ENCODE measurements at places on chromosomes 2 and 18. TPM values are rescaled to one million over a fixed set of nuclear protein-coding genes. Genes with fewer than 3 reads are reported as not detected.

DNA sequence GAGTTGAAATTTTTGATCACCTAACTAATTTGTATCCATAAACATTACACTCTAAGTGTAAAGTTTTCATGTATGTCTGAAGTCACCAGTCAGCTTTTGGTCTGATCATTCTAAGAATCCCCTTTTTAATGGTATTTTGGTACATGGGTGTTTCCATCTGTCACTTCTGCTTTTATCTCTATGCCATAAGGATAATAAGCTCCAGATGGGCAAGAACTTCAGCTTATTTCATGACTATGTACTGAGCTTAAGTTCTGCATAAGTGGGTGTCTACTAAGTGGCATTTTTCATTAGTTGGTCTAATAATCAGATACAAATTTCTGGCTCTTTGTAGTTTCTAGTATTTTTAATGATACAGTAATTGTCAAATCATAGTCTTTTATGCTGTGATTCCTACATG, 20.4 kb downstream of the UBXN4 start:
- no peak for DNase-seq

DNA sequence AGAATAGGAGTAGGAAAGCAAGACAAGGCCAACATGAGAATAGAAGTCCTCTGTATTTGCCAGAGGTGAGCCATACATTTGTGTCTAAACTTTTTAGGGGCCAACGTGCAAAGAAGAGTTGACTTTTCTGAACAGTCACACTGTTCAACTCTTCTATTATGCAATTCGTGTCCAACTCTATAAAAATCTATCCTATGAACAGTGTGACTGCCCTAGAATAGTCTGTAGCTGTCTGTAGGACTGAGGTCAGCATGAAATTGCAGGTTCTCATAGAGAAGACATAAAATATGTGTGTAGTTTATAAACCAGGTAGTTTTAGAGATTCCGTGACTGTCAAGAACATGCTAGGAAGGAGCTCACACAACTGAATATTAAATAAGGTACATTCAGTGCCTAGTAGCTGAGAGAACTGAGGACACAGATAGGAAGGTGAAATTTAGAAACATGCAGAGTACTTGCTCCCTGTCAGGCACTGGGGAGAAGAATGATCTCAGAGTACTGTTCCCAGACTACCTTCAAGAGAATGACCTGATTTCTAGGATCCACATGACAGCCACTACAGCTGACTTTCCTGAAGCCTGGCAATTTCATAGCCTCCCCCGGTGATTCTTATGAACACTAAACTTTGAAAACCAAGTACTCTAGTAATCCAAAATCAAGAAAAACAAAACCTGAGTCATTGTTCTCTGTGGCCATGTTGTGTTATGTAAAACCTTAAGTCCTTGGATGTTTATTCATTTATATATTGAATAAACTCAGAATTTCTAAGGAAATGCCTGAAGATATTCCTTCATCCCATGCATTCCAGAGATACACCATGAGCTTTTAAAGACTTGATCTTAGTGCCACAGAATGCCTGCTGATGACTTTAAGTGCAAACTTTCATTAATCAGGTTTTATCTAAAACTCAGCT, 201.5 kb upstream of the BOD1L2 start:
- no peak for DNase-seq

The SP5 gene
- 0.73 TPM for total RNA-seq

DNA sequence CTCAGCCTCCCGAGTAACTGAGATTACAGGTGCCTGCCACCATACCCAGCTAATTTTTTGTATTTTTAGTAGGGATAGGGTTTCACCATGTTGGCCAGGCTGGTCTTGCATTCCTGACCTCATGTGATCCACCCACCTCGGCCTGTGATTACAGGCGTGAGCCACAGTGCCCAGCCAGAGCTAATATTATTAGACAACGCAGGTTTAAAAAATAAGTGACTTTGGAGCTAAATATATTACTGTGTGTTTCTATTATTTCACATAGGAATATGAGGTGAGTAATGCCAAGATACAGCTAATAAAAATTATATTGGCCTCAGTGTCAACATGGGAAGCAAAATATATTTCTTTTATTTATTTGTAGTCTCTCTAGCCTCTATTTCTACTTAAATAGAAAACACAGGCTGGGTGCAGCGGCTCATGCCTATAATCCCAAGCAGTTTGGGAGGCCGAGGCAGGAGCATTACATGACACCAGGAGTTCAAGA, 120.2 kb downstream of the C2orf74 start:
- DNase-seq, result no peak

- no peak for DNase-seq
Observed at GRCh38 chr2:67585400-67585799, 188.3 kb downstream of the ETAA1 start.

The CRYGD gene
- not detected for total RNA-seq

The ZSWIM2 gene
- total RNA-seq, result not detected

DNA sequence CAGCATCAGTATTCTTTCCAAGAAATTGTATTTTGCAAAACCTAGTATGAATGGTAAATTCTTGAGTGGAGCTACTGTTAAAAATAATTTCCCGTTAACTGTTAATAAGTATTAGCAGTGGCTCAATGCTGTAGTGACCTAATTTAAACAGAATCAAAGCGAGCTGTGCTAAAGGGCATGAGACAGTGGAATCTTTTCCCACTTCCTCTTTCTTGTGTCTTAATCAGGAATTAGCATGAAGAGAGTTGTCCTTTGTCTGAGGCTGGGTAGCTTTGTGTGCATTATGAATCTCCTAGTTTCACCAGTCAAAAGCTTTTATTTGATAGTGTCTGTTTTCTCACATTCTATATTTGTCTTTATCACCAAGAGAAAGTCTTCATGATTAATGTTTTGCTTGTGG, 298.8 kb upstream of the GCFC2 start:
- DNase-seq, result no peak

DNA sequence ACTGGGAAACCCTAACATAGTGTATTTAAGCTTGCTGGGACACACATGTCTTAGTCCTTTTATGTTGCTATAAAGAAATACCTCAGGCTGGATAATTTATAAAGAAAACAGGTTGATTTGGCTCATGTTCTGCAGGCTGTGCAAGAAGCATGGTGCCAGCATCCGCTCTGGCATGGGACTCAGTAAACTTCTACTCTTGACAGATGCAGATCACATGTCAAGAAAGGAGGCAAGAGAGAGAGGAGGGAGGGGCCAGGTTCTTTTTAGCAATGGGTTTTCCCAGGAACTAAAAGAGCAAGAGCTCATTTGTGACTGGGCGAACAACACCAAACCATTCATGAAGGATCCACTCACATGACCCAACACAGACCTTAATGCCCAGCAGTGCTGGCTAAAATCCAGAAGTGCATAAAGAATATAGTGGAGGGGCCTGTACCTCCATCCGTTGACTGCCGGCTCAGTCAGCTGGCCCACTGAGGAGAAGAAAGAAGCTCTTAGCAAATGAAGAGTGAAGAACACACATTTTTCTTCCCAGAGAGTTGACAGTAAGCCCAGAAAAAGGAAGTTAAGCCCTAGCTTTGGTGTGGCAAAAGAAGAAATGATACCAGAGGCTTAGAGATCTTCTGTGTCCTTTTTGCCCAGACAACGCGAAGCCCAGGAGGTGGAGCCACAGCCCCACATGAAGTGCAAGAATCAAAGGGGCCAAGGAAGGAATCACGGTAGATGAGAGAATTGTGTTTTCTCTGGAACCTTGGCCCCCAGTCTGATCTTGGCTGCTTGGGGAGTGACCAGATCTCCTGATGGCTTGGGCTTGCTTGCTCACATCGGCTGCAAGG, 183.5 kb upstream of the FAM98A start:
- no peak for DNase-seq

- DNase-seq, result no peak
Observed at GRCh38 chr18:6249788-6250187, 164.9 kb downstream of the L3MBTL4 start.

- DNase-seq, result no peak
Observed at GRCh38 chr2:207051385-207051965, 112.2 kb downstream of the CPO start.

The PARD6G gene
- total RNA-seq, result 0.81 TPM

GRCh38 chr18:45386041-45386655, 229.1 kb upstream of the SLC14A2 start:
- peak; percentile 53 for DNase-seq

DNA sequence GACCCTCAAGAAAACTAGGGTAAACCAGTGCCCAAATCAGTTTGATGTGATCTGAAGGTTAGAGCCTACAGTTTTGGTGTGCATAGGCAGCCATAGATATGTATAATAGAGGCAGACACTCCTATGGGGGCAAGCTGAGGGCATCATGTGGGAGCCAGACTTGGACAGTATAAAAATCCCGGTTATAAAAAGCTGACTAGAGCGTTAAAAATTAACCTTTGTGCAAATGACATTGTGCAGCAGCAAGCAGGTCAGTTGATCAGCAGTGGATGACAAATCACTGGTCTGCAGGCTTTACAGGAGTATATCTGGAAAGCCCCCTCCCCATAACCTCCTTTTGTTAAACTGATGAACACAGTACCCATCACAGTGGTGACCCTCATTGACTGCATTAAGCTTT, 107.8 kb downstream of the CTNNA2 start:
- no peak for DNase-seq

DNA sequence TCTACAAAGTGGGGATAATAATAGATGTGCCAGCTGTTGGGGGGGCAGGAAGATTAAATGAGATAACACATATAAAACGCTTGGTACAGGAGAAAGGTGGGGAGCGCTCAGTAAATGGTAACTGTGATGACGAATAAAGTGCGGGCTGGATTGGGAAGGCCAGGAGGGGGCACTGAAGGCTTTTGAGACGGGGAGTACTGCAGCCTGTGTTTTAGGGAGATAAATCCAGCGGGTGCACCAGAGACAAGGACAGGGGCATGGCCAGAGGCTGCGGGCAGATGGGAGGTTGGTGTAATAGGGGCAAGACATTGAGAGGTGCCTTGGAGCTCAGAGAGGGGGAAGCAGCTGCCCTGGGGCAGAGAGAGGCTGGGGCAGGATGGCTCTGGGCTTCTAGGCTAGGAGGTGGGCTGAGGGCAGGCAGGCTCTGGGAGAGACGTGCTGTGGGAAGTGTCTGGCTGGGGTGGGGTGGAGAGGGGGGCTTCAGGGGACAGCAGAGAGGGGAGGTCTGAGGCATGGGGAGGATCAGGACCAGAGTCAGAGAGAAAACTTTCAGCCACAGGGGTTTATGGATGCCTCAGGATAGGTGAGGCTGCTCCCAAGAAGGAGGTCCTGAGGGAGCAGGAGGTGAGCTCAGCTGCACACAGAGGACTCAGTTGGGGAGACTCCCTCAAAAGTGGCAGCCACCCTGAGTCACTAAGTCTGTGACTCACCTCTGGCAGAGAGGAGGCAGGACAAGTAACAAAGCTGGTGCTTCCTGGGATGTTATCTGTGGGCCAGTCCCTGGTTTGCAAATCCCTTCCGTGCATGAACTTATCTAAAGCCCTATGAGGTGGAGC, 18.8 kb downstream of the TEX44 start:
- DNase-seq, result peak; percentile 74

The UGT1A9 gene
- 3.5 TPM for total RNA-seq

DNA sequence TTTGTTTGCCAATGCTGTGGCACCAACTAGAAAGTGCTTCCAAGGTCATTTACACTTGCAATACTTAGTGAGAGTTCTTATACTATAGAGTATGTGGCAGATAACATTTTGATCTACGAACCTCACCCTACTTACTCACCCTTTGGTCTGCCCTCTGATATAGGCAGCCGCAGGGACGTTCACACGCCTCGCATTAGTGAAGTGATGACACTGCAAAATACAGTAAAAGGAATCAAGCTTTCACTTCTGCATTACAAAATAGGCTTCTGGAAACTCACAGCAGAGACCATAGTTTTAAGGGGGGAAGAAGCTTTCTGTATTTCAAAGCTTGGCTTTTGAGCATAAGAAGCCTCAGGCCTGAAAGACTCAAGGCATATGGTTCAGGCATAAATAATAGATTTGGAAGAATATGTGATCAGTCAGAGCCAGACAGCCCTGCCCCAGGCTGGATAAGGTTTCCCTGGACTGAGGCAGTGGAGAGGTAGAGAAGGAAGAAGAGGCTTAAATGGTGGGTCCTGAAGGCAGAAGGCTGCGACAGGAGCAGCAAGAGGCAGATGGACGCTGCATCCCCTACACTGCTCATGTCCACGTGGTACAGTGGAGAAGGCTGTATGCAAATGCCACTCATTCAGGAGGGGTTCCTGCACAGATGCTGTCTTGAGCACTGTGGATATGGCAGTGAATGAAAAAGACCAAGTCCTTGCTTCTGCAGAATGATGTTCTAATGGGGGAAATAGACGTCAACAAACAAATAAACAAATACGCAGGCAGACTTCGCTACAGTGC, 63.1 kb downstream of the FECH start:
- DNase-seq, result no peak

DNA sequence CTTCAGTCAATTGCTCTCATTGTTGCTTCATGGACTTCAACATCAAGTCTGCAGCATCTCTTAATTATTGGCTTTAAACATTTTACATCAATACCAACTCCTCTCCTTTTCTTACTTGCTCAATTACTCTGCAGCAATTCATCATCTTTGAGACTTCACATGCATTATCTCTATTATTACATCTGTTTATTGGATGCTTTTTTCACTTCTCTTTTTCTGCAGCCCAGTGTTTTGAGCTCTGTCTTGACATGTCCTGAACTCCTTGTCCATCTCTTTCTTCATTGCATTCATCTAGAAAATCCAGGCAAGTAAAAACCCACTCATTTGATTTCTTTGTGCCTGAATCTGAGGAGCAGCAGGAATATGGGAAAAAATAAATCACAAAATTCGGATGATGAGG, 647.9 kb downstream of the PLCL1 start:
- DNase-seq, result no peak

GRCh38 chr2:71045151-71045550, 23.3 kb upstream of the NAGK start:
- no peak for DNase-seq

GRCh38 chr2:19863303-19864041, 38.3 kb downstream of the TTC32 start:
- DNase-seq, result peak; percentile 84

DNA sequence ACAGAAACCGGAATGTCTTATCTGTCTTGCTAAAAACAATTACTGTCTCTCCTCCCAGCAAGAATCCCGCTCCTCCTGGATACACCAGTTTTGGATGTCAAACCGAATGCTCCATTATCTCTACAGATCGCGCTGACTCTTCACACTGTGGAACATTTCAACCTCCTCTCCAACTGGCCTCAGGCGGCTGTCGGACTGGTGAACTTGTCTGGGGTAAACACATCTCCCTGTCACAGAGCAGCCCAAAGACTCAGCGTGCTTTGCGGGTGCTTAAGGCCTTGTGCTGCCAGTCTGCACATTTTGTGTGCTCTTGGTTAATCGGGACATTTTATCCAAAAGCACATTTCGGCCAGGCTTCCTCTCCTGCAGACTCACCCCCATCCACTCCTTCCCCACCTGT, 173.1 kb downstream of the ICOS start:
- DNase-seq, result no peak

The M1AP gene
- total RNA-seq, result not detected

GRCh38 chr2:234135750-234136221, 85.3 kb downstream of the SPP2 start:
- DNase-seq, result peak; percentile 80

The FAM168B gene
- total RNA-seq, result 89.7 TPM
